ENCODE measurements at places on chromosomes 12 and 14. TPM values are rescaled to one million over a fixed set of nuclear protein-coding genes. Genes with fewer than 3 reads are reported as not detected.

The ACVRL1 gene
- 0.20 TPM for total RNA-seq

The CLIP1 gene
- total RNA-seq = 34.0 TPM

The KRT81 gene
- total RNA-seq = 3,944 TPM

The LRTM2 gene
- not detected for total RNA-seq

The MGAT4C gene
- total RNA-seq = 0.02 TPM

The NUAK1 gene
- total RNA-seq = 6.2 TPM

The DTX3 gene
- 16.2 TPM for total RNA-seq
